ENCODE measurements at places on chromosomes 1 and 21.

DNA sequence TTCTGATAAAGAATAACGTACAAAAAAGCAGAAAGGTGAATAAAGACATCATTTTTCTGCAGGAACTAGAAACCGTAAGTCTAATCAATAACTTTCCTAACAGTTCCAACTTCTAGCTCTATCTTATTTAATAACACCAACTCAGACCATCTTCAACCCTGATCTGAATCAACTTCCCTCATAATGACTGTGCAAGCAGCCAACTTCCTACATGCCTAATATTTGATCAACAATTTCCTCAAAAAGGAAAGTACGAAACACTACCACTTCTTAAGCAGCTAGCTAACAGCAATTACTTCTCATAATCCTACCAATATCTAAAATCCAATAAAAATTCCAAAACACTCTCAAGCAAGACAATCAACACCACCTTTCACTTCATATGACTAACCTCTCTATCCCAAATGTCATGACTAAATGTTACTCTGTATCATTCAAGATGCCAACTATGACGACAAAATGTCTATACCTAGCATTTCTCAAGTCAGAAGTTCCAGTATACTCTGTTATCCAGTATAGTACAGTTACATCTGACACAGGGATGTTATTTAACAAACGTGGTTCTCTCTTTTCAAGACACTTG lies 1.7 kb downstream of the COP1 start:
- H3K4me3 ChIP-seq, result peak overlapping the region; percentile 89
- peak overlapping the region; percentile 94 for H3K27ac ChIP-seq
- no peaks in the 10 kb centered on the region for H3K36me3 ChIP-seq
- H3K4me1 ChIP-seq, result peaks cover 65% of the 10 kb centered on the region
- DNase-seq, result no peak

- DNase-seq, result no peak
- H3K27ac ChIP-seq, result no peak overlapping the region
- no peaks in the 10 kb centered on the region for H3K36me3 ChIP-seq
These were observed 5.9 kb upstream of the MARCKSL1 start for GRCh38 chr1:32341971-32342370.

DNA sequence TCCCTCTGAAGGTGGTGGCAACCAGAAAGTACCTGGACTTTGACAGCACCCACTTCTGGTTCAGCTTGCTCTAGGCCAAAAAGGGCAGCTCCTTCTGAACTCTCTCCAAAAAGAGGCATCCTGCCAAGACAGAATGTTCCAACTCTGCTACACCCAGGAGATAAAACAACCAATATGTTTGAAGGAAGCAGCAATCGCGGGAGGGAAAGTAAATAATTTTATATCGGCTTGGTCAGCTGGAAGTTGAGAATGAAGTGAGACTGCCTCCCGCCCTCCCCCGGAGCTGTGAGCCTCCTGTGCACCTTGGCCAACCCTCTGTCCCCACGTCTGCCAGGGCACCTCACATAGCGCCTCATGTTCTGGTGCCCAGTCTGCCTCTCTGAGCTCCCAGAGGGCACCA lies 130.3 kb upstream of the ATP1A1 start:
- no peak overlapping the region for H3K4me3 ChIP-seq
- H3K4me1 ChIP-seq, result peaks cover 13% of the 10 kb centered on the region
- H3K36me3 ChIP-seq, result no peaks in the 10 kb centered on the region
- no peaks in the 10 kb centered on the region for H3K27me3 ChIP-seq
- no peak overlapping the region for H3K27ac ChIP-seq

DNA sequence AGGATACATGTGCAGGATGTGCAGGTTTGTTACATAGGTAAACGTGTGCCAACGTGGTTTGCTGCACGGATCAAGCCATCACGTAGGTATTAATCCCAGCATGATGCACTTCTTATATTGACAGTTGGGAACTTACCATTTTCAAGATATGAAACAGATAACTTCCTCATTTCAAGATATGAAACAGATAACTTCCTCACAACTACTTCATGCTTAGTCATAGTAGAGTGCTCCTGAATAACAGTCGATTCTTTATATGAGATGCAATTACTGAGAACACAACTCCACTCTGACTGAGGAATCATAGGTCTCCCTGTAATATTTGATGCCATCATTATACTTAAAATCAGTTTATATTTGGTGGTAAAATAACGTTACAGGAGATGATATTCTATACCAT lies 1124.3 kb downstream of the AMY1C start:
- H3K27me3 ChIP-seq, result no peaks in the 10 kb centered on the region
- no peaks in the 10 kb centered on the region for H3K4me1 ChIP-seq
- H3K4me3 ChIP-seq, result no peak overlapping the region
- H3K27ac ChIP-seq, result no peak overlapping the region

- no peak overlapping the region for H3K27ac ChIP-seq
- H3K27me3 ChIP-seq, result no peaks in the 10 kb centered on the region
- no peak for DNase-seq
- peaks cover 3% of the 10 kb centered on the region for H3K36me3 ChIP-seq
- no peaks in the 10 kb centered on the region for H3K4me1 ChIP-seq
These were observed 41.3 kb downstream of the ZBTB8A start for GRCh38 chr1:32580348-32581017.

GRCh38 chr1:224739997-224740684 lies 124.0 kb downstream of the CNIH3 start:
- no peak overlapping the region for H3K4me3 ChIP-seq
- no peak for DNase-seq
- no peak overlapping the region for H3K27ac ChIP-seq
- peaks cover 18% of the 10 kb centered on the region for H3K27me3 ChIP-seq

DNA sequence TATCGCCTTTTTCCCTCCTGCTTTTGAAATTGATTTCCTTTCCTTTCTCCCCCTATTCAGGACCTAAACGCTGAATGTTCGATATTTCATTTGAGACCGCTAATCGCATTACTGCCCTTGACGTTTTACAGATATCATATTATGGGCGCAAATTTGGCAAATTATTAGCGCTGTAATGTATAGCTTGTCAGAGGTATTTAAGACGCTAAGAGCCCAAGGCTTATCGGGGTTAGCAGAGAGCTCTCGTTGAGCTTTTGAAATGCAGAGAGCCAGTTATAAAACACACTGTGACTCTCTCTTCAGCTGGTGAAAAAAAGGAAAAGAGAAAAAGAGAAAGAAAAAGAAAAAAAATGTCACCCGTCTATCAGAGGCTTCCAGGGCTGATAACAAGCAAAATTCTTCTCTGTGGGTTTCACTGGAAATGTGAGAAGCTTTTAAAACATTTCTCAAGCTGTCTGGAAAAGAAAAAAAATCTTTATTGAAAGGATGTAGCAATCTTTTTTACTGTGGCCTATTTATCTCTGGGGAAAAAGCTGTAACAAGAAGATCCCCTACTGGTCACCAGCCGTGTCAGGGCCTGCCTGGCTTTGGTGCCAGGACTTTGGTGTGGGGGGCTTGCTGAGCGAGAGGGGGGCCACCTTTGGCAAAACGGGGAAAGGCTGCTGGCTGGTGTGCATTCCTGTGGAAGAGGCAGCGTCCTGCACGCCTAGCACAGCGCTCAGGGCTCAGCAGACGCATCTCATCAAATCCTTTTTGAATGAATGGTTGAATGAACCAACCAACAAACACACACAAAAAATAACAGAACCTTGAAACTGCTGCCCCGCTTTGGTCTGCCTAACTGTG lies 119.8 kb downstream of the RNF220 start:
- peaks cover 10% of the 10 kb centered on the region for H3K4me1 ChIP-seq
- H3K27me3 ChIP-seq, result peaks cover 26% of the 10 kb centered on the region
- H3K36me3 ChIP-seq, result no peaks in the 10 kb centered on the region
- H3K27ac ChIP-seq, result no peak overlapping the region
- DNase-seq, result no peak

- H3K4me3 ChIP-seq, result peak overlapping the region; percentile 98
- H3K4me1 ChIP-seq, result peaks cover 31% of the 10 kb centered on the region
- peak overlapping the region; percentile 97 for H3K27ac ChIP-seq
- H3K36me3 ChIP-seq, result peaks cover 29% of the 10 kb centered on the region
- H3K27me3 ChIP-seq, result no peaks in the 10 kb centered on the region
- DNase-seq, result peak; percentile 28
These were observed 629 bp downstream of the PGD start for GRCh38 chr1:10399444-10399941.

- H3K27ac ChIP-seq, result no peak overlapping the region
- no peak for DNase-seq
- H3K27me3 ChIP-seq, result no peaks in the 10 kb centered on the region
- H3K36me3 ChIP-seq, result peaks cover 16% of the 10 kb centered on the region
- peaks cover 17% of the 10 kb centered on the region for H3K4me1 ChIP-seq
- no peak overlapping the region for H3K4me3 ChIP-seq
These were observed 97.1 kb upstream of the CACYBP start for GRCh38 chr1:174902531-174903099.

GRCh38 chr1:74811436-74812179 lies 78.7 kb downstream of the TYW3 start:
- no peaks in the 10 kb centered on the region for H3K36me3 ChIP-seq
- no peaks in the 10 kb centered on the region for H3K4me1 ChIP-seq
- H3K27me3 ChIP-seq, result no peaks in the 10 kb centered on the region
- DNase-seq, result no peak
- no peak overlapping the region for H3K27ac ChIP-seq

- no peak overlapping the region for H3K27ac ChIP-seq
- no peaks in the 10 kb centered on the region for H3K36me3 ChIP-seq
- no peak overlapping the region for H3K4me3 ChIP-seq
- DNase-seq, result no peak
These were observed 12.4 kb upstream of the PAPPA2 start for GRCh38 chr1:176450526-176450925.

DNA sequence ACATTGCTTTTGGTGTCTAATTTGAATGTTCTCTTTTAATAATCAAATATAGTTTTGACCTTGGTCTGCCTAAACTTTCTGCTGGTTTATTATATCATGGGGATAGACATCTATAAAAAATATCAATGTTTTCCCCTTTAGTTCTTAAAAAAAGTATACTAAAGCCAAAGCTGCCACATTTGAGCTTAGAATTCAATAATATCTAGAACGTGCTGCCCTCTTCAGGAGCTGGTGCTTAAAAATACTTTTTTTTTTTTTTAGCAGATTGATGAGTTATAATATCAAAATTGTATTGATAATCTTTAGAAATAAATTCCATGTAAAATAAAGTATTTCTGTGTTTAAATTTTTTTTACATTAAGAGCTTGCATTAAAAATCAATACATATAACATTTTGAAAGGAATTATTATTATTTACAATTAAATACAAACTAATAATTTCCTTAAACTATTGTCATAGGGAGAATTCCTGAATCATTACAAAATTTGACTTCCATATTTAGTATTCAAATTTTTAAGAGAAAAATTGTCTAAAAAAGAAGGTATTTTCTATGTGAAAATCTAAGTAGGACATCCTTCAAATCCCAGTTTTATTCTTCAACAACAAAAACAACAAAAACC lies 40.1 kb upstream of the ADGRL2 start:
- no peak overlapping the region for H3K4me3 ChIP-seq
- no peak overlapping the region for H3K27ac ChIP-seq
- DNase-seq, result no peak
- H3K27me3 ChIP-seq, result no peaks in the 10 kb centered on the region
- H3K4me1 ChIP-seq, result peaks cover 20% of the 10 kb centered on the region

DNA sequence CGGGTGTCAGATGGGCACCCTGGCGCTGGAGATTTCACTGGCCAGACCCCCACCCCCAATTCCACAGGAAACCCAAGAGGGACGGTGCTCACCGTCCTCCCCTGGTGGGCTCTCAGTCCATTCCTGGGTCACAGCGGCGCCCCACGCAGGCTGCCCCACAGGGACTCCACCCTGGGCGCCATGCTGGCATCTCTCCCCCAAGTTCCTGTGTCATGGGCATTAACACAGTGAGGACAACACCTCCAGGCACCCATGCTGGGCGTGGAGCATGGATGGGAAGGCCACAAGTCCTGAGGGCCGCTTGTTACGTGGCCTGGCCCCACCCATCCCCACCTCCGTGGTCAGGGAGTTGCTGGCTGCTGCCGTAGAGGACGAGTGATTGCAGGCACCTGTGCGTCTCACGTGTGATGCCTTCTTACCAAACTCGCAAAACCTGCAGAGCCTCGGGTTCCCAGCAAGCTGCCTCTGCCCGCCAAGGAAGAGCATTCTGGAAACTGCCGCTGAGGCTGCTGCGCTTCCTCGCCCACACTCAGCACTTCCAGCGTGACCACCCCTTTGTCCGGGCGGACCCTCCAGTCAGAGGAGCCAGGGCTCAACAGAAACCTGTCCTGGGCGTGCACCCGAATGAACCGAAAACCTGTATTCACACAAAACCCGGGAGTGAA lies 60.3 kb downstream of the SLX9 start:
- H3K36me3 ChIP-seq, result no peaks in the 10 kb centered on the region
- H3K4me3 ChIP-seq, result no peak overlapping the region
- no peak overlapping the region for H3K27ac ChIP-seq

GRCh38 chr1:96498744-96499340 lies 222.7 kb upstream of the PTBP2 start:
- no peaks in the 10 kb centered on the region for H3K36me3 ChIP-seq
- no peak overlapping the region for H3K27ac ChIP-seq
- H3K4me1 ChIP-seq, result no peaks in the 10 kb centered on the region
- no peak for DNase-seq
- H3K27me3 ChIP-seq, result no peaks in the 10 kb centered on the region
- no peak overlapping the region for H3K4me3 ChIP-seq

- H3K27ac ChIP-seq, result no peak overlapping the region
- peak; percentile 46 for DNase-seq
- peaks cover 7% of the 10 kb centered on the region for H3K27me3 ChIP-seq
- no peak overlapping the region for H3K4me3 ChIP-seq
- H3K36me3 ChIP-seq, result no peaks in the 10 kb centered on the region
These were observed 5.4 kb upstream of the NEK2 start for GRCh38 chr1:211680752-211681327.

DNA sequence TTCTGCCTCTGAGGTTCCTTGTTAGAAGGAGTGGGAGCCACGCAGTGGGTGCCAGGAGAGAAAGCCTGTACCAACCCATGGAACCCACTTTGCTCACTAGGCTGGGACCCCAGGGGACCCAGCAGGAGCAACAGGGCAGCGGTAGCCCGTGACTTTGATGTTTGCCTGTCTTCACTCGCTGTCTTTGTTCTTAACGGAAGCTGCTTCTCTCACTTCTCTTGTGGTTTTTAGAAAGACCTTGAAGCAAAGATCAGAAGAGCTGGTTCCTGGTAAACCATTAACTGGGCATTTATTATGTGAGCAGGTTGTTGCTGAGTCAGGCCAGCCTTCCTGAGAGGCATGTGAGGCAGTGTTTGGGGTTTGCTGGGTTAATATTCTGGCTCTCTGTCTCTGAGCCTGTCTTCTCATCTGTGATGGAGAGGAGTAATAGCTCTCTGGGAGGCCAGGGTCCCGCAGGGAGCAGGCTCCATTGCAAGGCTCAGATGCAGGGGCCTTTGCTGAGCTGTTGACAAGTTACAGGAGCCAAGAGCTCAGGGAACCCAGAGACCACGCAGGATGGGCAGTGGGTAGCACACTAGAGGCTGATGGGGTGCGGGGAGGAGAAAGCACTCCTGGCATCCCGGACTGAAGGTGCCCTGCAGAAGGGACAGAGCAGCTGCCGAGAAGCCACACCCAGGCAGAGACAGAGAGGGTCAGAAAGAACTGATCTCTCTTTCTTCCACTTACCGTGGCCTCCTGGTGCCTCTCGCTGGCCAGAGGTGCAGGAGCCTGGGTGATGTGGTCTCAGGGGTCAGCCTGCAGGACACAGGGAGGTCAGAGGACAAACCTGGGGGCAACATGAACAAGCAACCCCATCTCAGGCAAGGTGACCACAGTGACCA lies 367.5 kb upstream of the C1orf174 start:
- H3K36me3 ChIP-seq, result no peaks in the 10 kb centered on the region
- no peak overlapping the region for H3K27ac ChIP-seq
- no peak for DNase-seq
- H3K4me1 ChIP-seq, result no peaks in the 10 kb centered on the region

All from left ventricle myocardium inferior (tissue), 1 donor.